ENCODE measurements at places on chromosomes 13 and 19.

- no peak for DNase-seq
Observed at GRCh38 chr13:20336761-20337160, 104.6 kb upstream of the GJB6 start.

- DNase-seq: no peak
Observed at GRCh38 chr13:94058821-94059360, 420.6 kb downstream of the DCT start.

DNA sequence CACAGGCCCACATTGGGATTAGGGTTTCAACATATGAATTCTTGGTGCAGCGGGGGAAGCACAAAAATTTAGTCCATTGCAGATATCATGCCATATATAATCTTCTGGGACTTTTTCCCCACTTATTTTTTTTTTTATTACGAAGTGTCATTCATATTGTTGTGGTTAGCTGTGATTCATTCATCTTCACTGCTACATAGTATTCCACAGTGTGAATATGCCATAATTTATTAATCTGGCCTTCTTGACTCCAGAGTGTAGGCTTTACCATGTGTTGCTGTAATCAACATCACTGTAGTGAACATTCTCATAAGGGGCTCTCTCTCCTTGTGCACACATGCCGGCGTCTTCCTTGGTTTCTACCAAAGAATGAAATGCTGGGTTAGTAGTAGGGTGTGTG, 53.4 kb upstream of the RGCC start:
- no peak for DNase-seq

DNA sequence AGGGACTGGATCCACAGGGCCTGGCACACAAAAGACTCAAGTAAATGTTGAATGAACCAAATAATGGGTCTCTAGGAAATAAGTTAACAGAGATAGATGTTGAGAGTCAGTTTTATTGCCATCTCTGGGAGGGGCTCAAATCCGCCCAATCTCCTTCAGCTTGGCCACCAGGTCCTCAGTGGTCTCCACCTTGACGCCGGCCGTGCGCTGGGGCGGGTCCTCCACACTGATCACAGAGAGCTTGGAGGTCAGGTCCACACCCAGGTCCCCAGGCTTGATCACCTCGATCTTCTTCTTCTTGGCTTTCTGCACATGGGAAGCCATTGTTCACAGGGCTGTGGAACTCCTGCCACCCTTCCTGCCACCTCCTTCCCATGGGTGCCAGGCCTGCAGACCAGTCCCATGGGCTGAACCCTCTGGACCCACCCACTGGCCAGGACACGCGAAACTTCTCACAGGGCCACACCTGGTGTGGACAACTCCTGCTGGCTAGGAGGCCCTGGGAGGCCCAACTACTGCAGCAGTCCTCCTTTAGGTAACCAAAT, 3.2 kb upstream of the VSIG10L start:
- no peak for DNase-seq

GRCh38 chr19:3778899-3779723, 7.1 kb downstream of the MATK start:
- no peak for DNase-seq

DNA sequence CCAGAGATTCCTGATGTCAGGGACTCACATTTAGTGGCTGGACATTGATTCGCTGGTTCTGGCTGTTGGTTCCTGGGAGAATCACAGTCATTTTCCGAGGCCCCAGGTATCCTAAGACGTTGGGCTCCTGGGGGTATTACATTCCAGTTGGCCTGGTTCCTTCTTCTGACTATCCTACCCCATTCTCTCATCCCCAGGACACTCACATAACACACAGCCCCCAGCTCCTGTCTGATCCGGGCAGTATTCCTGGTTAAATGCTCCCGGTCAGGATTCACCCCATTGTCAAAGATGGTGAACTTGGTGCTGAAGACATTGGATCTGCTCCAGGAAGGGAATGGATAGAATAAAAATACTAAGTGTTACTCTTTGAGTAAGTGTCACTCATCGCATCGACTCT, 11.5 kb downstream of the PPP1R15A start:
- DNase-seq: no peak

GRCh38 chr19:28686756-28687155, 526.2 kb downstream of the UQCRFS1 start:
- DNase-seq: no peak

Measured in BE2C (cell line).